ENCODE measurements at places on chromosomes 3 and 15.

DNA sequence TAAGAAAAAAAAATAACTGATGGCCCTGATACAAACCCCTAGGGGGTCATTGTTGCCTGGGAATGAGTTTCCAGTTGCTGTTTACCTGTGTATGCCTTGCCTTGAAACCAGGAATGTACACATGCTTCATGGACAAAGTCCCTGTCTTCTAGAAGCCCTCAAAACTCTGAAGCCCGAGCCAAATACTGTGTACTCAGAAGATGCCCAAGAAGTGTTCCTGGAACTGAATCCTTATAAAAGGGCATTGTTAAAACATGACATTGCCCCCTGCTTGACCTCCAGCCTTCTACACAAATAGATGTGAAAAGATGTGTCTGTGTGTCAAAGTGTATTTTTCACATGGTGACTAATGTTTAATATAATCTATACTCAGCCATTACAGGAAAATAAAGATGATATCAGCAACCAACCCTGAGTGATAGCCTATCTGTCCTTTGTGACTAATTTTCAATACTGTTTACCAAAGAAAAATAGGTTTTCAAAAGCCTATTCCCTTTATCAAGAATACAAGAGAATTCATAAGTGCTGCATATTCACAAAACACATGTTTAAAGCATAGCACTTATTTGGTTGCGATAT lies 325.9 kb downstream of the MECOM start:
- DNase-seq = no peak

GRCh38 chr3:183688874-183689273 lies 8.7 kb upstream of the YEATS2 start:
- no peak for DNase-seq

- no peak for DNase-seq
Observed at GRCh38 chr3:172515130-172515918, 7.9 kb downstream of the TNFSF10 start.

DNA sequence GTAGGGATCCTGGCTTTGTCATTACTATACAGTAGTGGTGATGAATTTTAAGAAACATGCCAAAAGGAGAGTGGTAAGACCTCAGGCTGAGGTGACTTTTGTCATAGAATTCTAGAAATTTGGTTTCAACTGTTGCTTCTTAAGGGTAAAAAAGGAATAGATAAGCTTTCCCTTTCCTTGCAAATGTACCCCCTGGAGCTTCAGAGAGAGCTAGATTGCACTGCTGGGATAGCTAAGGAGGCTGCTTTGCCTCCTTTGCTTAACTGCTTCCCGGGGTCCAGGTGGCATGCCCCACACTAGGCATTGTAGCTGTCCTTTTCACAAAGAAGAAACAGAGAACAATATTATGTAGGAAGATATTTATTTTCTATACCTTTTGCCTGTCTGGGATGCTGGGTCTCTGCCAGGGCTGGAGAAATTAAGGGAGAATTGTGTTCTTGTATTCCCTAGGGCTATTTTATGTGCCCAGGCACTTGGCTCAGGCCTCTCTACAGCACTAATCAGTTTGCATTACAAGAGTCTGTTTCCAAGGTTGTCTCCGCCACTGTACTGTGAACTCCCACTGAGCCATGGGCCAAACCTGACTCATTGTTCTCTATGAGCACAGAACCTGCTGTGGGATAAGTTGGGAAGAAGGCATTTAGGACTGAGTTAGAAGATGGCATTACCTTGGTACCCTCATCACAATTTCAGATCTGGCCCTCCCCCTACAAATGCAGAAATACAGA lies 460.0 kb downstream of the PDCD6IP start:
- DNase-seq = no peak

DNA sequence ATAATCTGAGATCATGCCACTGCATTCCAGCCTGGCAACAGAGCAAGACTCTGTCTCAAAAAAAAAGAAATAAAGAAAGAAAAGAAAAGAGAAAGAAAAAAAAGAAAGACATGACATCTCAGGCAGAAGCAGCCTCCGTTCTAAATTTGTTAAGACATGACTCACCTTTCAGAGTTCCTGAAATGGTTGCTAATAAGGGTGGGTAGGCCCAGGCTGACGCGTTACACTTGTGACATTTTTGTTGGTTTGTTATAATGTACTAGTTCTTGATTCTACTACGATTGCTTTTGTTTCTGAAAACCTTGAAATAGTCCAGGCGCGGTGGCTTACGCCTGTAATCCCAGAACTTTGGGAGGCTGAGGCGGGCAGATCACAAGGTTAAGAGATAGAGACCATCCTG lies 21.0 kb downstream of the SLC25A20 start:
- DNase-seq = no peak

DNA sequence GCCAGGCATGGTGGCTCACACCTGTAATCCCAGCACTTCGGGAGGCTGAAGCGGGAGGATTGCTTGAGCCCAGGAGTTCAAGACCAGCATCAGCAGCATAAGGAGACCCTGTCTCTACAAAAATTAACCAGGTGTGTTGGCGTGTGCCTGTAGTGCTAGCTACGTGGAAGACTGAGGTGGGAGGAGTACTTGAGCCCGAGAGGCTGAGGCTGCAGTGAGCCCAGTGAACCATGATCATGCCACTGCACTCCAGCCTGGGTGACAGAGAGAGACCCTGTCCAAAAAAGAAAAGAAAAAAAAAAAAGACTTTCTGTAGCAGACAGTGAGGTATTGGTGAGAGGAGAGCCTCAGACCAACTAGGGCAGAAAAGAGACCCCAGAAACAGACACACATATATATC lies 263.8 kb downstream of the XXYLT1 start:
- no peak for DNase-seq

- DNase-seq = peak; percentile 47
Observed at GRCh38 chr3:24773798-24774197, 279.1 kb upstream of the THRB start.

DNA sequence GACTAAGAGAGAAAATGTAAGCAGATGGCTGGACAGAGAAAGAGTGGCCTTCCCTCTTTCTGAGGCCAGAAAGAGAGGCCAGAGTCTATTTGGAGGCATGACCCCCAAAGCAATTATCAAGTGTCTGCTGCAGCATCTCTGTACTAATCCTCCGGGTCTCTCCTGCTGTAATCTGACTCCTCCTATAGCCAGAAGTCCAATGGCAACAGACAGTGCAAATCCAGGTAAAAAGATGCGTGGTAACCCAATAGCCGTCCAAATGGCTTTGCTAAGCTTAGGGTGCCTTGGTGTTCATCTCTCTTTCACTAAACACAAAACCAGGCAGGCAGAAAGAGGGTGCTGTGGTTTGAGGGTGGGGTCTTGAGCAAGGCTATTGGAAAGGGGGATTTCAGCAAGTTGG lies 91.6 kb downstream of the ADCY5 start:
- DNase-seq = no peak

- no peak for DNase-seq
Observed at GRCh38 chr15:65066635-65067316, 1.0 kb downstream of the RASL12 start.

- no peak for DNase-seq
Observed at GRCh38 chr3:175743733-175744400, 884.7 kb downstream of the NAALADL2 start.

DNA sequence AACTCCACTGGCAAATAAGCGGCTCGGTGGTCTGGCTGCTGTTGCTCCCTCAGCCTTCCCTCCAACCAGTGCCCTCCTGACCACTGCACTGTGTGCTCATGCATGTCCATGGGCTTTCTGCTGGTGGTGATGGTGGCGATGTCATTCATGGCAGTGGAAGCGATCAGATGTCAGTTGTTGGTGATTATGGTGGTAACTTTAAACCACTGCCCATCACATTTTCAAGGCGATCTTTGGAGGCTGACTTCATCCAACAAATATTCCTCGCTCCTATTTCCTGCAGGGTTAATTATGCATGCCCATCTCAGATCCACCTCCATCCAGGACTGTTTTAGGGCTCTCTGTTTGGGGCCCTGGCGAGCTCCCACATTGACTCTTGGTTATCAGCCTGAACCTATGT lies 13.4 kb upstream of the HCN4 start:
- DNase-seq = no peak

- no peak for DNase-seq
Observed at GRCh38 chr3:3192286-3192675, 12.8 kb upstream of the CRBN start.

DNA sequence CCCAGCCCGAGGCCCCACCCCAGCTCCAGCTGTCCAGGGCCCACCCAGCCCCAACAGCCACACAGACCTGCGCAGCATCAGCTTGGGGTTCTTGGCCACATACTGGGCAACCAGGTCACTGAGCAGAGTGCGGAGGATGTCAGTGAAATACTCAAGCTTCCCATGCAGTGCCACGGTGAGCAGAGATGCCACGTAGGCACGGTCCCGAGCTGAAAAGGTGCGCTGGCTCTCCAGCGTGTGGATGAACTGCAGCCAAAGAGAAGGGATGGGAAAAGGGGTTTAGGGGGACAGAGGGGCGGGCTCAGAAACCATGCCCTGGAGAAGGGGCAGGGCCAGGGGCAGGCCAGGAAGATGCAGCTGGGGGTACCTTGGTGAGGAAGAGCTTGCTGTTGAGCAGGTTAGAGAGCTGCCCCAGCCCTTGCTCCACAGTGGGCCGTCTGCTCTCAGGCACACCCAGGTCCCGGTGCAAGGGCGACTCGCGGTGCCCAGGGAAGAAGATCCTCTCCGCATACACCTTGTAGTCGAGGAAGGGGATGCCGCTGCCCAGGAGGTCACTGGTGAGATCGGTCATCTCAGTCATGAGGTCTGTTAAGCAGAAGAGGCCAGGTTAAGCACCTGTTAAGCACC lies 17.4 kb downstream of the PLXNB1 start:
- DNase-seq = no peak

DNA sequence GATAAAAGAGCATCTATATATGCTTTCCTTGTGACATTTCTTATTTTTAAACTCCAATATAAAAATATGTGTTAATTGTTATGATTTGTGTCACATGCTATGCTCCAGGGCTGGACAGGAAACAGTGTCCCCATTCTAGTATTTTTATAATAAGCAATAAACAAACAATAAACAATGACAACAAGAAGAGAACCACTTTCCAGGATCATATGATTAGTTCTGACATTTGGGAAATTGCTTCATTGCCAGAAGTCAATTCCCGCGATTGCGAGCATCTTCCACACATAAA lies 260.9 kb downstream of the FHIT start:
- no peak for DNase-seq

DNA sequence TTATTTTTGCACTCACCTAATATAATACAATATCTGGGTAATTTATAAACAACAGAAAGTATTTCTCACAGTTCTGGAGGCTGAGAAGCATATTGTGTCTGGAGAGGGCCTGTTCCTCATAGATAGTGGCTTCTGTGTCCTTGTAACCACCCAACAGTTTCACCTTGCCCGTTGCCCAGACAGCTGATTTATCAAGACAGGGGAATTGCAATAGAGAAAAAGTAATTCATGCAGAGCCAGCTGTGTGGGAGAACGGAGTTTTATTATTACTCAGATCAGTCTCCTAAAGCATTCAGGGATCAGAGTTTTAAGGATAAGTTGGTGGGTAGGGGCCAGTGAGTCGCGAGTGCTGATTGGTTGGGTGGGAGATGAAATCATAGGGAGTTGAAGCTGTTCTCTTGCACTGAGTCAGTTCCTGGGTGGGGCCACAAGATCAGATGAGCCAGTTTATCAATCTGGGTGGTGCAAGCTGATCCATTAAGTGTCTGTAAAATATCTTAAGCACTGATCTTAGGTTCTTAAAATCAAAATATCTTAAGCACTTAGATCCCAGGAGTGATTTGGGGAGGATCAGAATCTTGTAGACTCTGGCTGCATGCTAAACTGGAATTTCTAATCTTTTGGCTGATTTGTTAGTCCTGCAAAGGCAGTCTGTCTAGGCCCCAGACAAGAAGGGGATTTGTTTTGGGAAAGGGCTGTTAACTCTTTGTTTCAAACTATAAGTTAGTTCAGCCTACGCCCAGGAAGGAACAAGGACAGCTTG lies 33.9 kb upstream of the C15orf39 start:
- DNase-seq = no peak
